ENCODE measurements at places on chromosomes 13 and 19.
A peak's percentile ranks its signal among the peaks of the same experiment; 100 is the strongest.

DNA sequence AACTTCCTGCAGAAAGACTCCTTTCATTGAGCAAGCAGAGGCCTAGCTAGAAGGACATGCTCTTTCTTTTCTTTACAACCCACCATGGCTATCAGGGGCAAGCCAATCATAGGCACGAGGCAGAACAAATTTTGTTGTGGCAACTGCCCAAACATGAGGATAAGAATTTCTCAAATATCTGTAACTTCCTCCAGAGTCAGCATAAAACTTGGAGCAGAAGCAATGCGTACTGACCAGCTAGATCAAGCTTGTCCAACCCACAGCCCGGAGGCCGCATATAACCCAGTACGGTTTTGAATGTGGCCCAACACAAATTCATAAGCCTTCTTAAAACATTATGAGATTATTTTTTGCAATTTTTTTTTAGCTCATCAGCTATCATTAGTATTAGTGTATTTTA lies 87.0 kb upstream of the SOX21 start:
- no peaks in the 10 kb centered on the region for H3K4me1 ChIP-seq
- DNase-seq, result no peak
- no peaks in the 10 kb centered on the region for H3K27me3 ChIP-seq
- H3K27ac ChIP-seq, result no peak overlapping the region

DNA sequence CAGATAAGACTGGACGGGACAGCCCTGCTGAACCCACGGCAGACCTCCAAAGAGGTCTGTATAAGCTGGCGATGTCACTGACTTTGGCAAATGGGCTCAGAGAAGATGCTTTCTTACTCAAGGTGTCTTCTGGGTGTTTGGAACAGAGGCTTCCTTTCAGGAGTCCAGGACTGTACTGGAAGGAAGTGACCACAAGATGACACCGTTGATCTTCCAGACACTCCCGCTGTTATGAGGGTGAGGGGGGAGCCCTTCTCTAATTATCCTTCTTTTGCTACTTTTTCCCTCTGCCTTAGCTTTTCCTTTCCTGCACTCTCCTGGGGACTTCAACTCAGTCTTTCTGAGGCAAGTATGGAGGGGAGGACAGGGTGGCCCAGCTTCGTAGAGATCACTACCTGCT lies 65.2 kb upstream of the ZNF599 start:
- no peak for DNase-seq
- H3K4me1 ChIP-seq, result peaks cover 4% of the 10 kb centered on the region
- H3K27ac ChIP-seq, result no peak overlapping the region
- H3K36me3 ChIP-seq, result no peaks in the 10 kb centered on the region
- H3K27me3 ChIP-seq, result peaks cover 8% of the 10 kb centered on the region
- H3K4me3 ChIP-seq, result no peak overlapping the region

GRCh38 chr13:30892966-30893365 lies 13.1 kb upstream of the MEDAG start:
- no peak overlapping the region for H3K4me3 ChIP-seq
- no peak overlapping the region for H3K27ac ChIP-seq
- peaks cover 3% of the 10 kb centered on the region for H3K27me3 ChIP-seq
- no peaks in the 10 kb centered on the region for H3K4me1 ChIP-seq

DNA sequence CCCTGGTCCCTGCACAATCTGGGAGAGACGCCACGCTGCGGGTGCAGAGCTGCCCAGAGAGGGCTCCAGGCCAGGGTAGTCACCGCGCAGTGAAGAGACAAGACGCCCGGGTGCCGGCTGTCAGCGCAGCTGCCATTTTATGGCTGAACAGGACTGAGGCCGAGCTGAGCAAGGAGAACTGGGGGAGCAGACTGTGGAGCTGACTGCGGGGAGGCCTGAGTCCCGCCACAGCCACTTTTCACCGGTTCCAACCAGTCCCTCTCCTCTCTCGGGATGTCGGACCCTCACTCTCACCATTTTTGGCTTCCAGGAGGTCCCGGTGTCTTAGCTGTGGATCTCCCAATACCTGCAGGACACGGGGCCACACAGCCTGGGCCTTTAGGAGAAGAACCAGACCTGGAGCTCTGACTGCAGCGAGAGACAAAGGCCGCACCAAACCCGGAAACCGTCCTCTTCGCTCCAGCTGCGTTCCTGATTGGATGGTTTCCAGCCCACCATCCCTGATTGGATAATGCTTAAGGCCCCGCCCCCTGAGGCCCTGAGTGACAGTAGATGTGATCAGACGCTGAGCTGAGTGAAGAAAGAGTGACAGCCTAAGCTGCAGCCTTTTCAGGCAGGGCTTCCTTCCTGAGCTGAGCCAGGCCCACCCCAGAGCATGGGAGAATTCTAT lies at the start of gene ZNF626:
Gene ZNF626, minus strand, starts transcription at position 422 of the 670 bp plus-strand sequence. Its CDS starts 125 bp downstream, at position 297.
- H3K36me3 ChIP-seq, result peaks cover 18% of the 10 kb centered on the region
- H3K27me3 ChIP-seq, result peaks cover 4% of the 10 kb centered on the region
- peak; percentile 96 for DNase-seq
- peaks cover 19% of the 10 kb centered on the region for H3K4me1 ChIP-seq
- H3K4me3 ChIP-seq, result peak within 1 kb of the TSS; percentile 95
- peak within 1 kb of the TSS; percentile 99 for H3K27ac ChIP-seq

GRCh38 chr13:25300861-25301346 lies 521 bp upstream of the NUP58 start:
- peaks cover 5% of the 10 kb centered on the region for H3K27me3 ChIP-seq
- peaks cover 5% of the 10 kb centered on the region for H3K36me3 ChIP-seq
- peak overlapping the region; percentile 95 for H3K27ac ChIP-seq
- H3K4me3 ChIP-seq, result peak overlapping the region; percentile 93

GRCh38 chr19:920051-920864 lies 3.1 kb downstream of the KISS1R start:
- H3K4me1 ChIP-seq, result peaks cover 5% of the 10 kb centered on the region
- H3K36me3 ChIP-seq, result no peaks in the 10 kb centered on the region
- H3K27me3 ChIP-seq, result peaks cover 11% of the 10 kb centered on the region
- H3K27ac ChIP-seq, result no peak overlapping the region
- H3K4me3 ChIP-seq, result peak overlapping the region; percentile 52

- H3K27me3 ChIP-seq, result no peaks in the 10 kb centered on the region
- no peaks in the 10 kb centered on the region for H3K36me3 ChIP-seq
- no peak for DNase-seq
- no peaks in the 10 kb centered on the region for H3K4me1 ChIP-seq
Measured at GRCh38 chr13:73693215-73693614, 441.0 kb downstream of the KLF12 start.

DNA sequence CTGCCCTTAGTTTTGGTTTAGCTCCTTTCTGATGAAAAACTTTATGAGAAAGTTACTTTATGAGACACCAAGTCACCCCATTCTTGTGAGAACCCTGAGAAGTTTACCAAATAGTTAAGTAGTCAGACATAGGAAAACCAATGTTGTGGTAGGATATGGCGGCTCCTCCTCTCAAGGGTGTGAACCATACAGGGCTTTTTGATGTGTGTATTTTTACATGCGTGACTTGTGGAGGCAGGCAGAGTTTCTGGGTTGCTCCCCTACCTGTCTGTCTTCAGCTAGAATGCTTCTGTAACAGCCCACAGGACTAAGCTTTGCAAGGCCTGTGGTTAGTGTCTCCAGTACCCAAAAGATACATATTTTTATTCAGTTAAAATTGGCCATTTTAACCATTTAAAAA lies 18.3 kb downstream of the UBAC2 start:
- H3K36me3 ChIP-seq, result peaks cover 7% of the 10 kb centered on the region
- no peaks in the 10 kb centered on the region for H3K27me3 ChIP-seq
- no peak overlapping the region for H3K27ac ChIP-seq
- no peak overlapping the region for H3K4me3 ChIP-seq
- H3K4me1 ChIP-seq, result peaks cover 19% of the 10 kb centered on the region

DNA sequence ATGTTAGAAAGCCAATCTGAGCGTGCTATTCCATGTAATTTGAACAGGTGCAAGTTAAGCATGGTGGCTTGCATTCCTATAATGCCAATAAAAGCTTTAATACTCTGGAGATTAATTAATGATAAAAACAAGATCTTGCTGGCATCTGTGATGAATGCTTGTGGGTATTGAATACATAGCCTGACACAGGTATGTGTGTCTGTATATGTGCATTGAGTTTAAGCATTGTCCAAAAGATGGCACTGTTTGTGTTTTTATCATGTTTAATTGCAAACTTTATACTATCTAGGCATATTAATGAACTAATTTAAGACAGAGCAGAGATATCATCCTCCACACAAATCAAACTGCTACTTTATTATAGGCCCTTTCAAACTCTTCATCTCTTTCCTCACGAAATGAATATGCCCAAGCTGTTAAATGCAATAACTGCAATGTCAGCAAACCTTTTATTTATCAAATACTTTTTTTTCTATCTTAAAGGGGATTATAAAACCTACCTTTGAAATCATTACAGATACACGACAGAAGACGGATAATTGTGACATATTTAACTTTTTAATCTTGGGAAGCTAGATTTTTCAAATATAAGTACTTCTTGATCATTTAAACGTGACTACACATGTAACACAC lies 86.5 kb downstream of the TNFSF11 start:
- no peak overlapping the region for H3K27ac ChIP-seq
- no peak overlapping the region for H3K4me3 ChIP-seq
- H3K27me3 ChIP-seq, result no peaks in the 10 kb centered on the region
